Thoracic aorta (tissue), 2 donors: ENCODE measurements at places on chromosomes 5 and 9.

GRCh38 chr5:101278917-101279316, 375.8 kb upstream of the ST8SIA4 start:
- H3K4me3 ChIP-seq = no peak overlapping the region

DNA sequence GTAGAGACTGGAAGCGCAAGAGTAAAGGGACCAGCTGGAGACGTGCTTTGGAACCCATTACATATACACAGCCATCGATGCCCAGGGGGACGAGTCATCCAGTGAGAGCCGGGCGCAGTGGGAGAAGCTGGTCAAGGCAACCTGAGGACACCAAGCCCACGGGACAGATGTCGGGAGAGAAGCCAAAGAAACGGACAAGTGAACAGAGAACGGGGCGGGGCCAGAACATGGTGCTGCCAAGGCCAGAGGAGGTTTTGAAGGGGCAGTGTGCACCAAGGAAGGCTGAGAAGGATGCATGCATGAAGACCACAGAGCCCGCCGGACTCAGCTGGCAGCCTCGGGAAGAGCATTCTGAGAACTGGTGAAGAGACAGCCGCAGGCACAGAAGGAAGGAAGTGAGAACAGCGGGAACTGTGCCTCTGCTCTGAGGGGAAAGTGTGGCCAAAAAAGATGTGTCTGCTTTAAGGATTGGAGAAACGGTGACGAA, 20.3 kb downstream of the CAMSAP1 start:
- peak overlapping the region; percentile 20 for H3K4me3 ChIP-seq
- peak; percentile 35 for DNase-seq
- peak overlapping the region; percentile 7 for H3K27ac ChIP-seq
- no peaks in the 10 kb centered on the region for H3K36me3 ChIP-seq
- peaks cover 41% of the 10 kb centered on the region for H3K4me1 ChIP-seq
- no peaks in the 10 kb centered on the region for H3K27me3 ChIP-seq

DNA sequence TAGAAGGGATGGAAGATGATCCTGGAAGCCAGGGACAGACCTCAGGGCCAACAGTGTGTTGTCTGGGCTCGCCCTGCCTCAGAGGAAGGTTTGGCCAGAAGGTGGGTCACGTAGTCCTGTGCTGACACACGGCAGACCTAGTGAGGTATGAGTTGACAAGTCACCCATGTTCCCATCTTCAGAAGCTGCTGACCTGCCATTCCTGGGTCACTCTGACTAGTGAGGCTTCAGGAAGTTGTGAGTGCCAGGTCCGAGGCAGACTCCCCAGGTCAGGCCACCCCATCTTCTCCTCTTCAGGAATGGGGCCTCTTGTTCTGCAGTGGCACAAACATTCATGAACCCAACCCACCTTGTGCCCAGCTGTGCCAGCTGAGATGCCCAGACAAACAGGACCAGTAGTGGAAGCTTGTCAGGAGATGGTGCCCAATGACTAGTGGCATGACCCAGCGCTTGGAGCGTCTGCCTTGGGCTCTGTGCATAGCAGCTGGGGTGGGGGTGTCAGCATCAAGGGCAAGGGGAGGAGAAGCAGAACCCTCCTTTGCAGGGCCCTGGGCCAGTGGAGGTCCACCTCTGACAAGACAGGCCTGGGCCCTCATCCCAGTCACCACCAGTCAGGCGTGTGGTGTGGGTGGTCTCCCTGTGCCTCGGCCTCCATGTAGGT, 16.8 kb upstream of the ANGPTL2 start:
- H3K4me3 ChIP-seq = no peak overlapping the region
- H3K27ac ChIP-seq = no peak overlapping the region
- no peaks in the 10 kb centered on the region for H3K36me3 ChIP-seq
- H3K4me1 ChIP-seq = peaks cover 45% of the 10 kb centered on the region

DNA sequence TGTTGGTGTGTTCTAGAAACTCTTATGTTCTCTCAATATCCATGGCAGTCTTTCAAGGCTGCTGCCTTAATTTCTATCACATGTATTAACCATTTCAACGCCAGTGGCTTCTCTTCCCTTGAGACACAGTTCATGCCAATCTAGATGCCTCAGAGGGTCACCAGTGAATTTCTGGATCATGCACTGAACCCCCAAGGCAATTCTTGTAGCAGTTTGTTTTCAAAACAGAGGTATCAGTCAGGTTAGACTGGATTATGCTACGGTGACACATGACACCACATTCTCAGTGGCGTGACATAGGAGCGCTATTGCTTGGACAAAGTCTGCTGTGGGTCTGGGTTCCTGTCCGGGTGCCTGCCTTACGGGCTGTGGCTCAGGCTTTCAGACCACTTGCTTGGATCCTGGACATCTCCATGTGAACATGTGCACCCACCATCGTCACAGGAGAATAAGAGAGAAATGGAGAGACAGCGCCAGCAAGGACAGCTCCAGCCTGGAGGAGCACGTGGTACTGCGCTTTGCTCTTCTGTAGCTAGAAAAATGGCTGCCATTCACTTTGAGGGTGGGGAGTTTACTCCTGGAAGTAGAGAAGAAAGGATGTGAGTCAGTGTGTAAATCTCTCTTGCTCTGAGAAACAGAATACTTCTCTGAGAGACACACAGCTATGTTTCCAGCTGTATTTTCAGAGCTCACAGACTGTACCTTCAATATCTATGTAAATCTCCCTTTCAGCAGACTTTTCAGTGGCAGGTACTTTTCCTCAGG, 329.3 kb upstream of the ADCY2 start:
- H3K4me3 ChIP-seq = no peak overlapping the region
- H3K36me3 ChIP-seq = no peaks in the 10 kb centered on the region
- H3K4me1 ChIP-seq = no peaks in the 10 kb centered on the region
- no peaks in the 10 kb centered on the region for H3K27me3 ChIP-seq
- no peak for DNase-seq

GRCh38 chr5:113450462-113450861, 15.7 kb upstream of the TSSK1B start:
- H3K4me3 ChIP-seq = no peak overlapping the region
- H3K27me3 ChIP-seq = no peaks in the 10 kb centered on the region
- no peak for DNase-seq
- no peak overlapping the region for H3K27ac ChIP-seq
- H3K4me1 ChIP-seq = no peaks in the 10 kb centered on the region
- no peaks in the 10 kb centered on the region for H3K36me3 ChIP-seq

GRCh38 chr5:151018846-151019245, 1.5 kb upstream of the GPX3 start:
- no peak overlapping the region for H3K4me3 ChIP-seq
- no peaks in the 10 kb centered on the region for H3K36me3 ChIP-seq
- H3K27me3 ChIP-seq = no peaks in the 10 kb centered on the region
- DNase-seq = no peak

DNA sequence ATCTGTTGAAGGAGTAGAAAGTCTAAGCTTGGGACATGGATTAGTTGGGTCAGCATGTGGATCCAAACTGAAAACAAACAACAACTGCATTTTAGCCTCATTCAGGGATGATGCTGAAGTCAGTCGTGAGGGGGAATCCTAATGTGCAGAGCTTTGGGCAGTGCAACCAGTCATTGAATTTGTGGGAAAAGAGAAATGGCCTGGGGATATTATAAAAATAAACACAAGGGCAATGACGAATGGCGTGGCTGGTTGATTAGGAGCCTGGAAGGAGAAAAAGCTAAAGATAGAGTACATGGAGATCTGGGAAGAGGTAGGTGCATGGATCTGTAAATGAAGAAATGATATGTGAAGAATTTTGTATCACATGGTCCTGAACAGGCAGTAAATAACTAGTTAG, 477.6 kb downstream of the TLE1 start:
- H3K27me3 ChIP-seq = no peaks in the 10 kb centered on the region
- no peaks in the 10 kb centered on the region for H3K4me1 ChIP-seq
- DNase-seq = no peak
- no peaks in the 10 kb centered on the region for H3K36me3 ChIP-seq
- H3K27ac ChIP-seq = no peak overlapping the region

- H3K4me1 ChIP-seq = no peaks in the 10 kb centered on the region
- DNase-seq = no peak
- H3K36me3 ChIP-seq = no peaks in the 10 kb centered on the region
- no peak overlapping the region for H3K4me3 ChIP-seq
- H3K27ac ChIP-seq = no peak overlapping the region
These were observed 14.4 kb upstream of the CDC20B start for GRCh38 chr5:55187370-55187769.

DNA sequence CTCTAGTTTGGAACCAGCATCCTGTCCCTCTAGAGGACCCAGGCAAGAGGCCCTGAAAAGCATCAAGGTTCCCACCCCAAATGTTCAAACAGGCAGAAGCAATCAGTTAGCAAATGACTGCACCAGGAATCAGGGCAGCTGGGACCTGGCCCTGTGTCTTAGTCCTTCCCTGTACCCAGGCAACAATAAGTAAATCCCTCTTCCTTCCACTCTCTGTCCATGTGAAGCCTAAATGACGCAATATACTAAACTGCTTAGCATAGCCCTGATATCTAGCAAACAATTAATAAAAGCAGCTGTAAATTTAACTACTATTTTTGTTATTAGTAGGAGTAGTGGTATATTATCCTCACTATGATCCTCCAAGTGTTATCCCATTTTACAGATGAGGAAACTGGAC, 13.2 kb upstream of the ADRA1B start:
- H3K27ac ChIP-seq = no peak overlapping the region
- no peak for DNase-seq
- no peak overlapping the region for H3K4me3 ChIP-seq
- H3K36me3 ChIP-seq = no peaks in the 10 kb centered on the region
- peaks cover 18% of the 10 kb centered on the region for H3K4me1 ChIP-seq
- H3K27me3 ChIP-seq = no peaks in the 10 kb centered on the region

DNA sequence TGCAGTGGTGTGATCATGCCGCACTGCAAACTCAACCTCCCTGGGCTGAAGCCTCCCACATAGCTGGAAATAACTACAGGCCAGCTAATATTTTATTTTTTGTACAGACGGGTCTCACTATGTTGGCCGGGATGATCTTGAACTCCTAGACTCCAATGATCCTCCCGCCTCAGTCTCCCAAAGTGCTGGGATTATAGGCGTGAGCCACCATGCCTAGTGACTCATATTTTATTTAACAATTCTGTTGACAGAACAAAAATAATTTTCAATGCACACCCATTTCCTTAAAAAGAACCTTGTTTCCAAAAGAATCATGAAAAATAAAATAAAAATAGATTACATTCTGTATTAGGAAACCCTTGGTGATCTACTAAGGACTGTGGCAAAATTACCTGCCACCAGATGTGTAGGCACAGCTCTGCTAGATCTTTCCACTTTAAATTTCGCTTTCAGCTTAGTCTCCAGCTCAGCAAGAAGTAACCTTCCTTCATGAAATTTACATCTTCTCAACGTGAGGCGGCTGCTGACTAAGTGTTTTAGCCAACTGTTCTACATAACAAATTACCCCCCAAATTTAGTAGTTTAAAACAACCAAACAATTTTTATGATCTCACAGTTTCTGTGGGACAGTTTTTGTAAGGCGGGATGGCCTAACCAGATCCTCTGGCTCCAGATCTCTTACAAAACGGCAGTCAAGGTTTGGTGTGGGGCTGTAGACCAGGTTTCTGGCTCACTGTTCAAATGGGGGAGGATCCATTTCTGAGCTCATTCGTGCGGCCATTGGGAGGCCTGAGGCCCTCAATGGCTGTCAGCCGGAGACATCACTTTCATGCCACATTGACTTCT, 32.6 kb upstream of the GOLPH3 start:
- no peak overlapping the region for H3K4me3 ChIP-seq
- no peak for DNase-seq
- no peaks in the 10 kb centered on the region for H3K36me3 ChIP-seq
- peaks cover 27% of the 10 kb centered on the region for H3K4me1 ChIP-seq
- H3K27ac ChIP-seq = no peak overlapping the region
- no peaks in the 10 kb centered on the region for H3K27me3 ChIP-seq

DNA sequence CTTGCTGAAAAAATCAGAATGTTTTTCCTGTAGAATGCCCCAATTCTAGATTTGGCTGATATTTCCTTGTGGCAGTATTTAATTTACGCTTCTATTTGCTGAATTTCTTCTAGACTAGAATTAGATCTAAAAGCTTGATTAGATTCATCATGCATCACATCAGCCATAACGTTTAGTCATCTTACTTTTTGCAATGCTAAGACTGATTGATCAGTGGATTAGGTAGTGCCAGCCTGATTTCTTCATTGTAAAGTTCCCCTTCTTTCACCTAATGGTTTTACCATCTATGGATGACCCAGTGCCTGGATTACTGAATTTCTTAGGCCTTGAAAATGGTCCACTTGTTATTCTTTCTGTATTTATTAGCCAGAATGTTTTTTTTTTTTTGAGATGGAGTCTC, 83.9 kb downstream of the PBX3 start:
- no peaks in the 10 kb centered on the region for H3K27me3 ChIP-seq
- no peak overlapping the region for H3K27ac ChIP-seq

- H3K27ac ChIP-seq = peak overlapping the region; percentile 59
- H3K27me3 ChIP-seq = no peaks in the 10 kb centered on the region
- H3K36me3 ChIP-seq = no peaks in the 10 kb centered on the region
- peaks cover 14% of the 10 kb centered on the region for H3K4me1 ChIP-seq
- peak overlapping the region; percentile 28 for H3K4me3 ChIP-seq
These were observed 14.3 kb downstream of the CD180 start for GRCh38 chr5:67182301-67182790.

DNA sequence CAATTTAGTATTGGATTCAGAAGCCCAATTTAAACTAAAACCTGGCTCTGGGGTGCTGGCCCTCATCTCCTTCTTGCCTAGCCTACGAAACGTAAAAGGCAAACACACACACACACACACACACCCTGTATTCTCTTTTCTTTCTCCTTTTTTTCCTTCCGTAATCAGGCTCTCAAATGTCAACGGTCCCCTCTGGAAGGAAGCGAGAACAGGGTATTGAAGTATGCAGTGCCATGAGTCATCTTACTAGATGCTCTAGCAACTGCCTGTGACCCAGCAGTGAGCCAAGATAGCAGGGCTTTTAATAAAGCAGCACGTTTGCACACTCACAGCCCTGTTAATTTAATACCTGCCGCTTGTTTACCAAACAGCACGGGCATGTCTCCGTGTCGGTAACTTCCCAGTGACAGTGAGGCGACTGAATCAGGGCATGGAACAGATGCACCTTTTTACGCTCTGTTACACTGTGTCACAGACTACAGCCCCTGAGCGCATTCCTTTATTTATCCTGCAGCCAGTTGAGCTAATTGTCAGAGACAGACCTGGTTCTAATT, 243.8 kb downstream of the BNC2 start:
- peaks cover 42% of the 10 kb centered on the region for H3K4me1 ChIP-seq
- no peaks in the 10 kb centered on the region for H3K36me3 ChIP-seq
- no peaks in the 10 kb centered on the region for H3K27me3 ChIP-seq

- no peak for DNase-seq
- H3K36me3 ChIP-seq = peaks cover 39% of the 10 kb centered on the region
- H3K27ac ChIP-seq = no peak overlapping the region
- H3K4me1 ChIP-seq = no peaks in the 10 kb centered on the region
- H3K4me3 ChIP-seq = no peak overlapping the region
These were observed 65.5 kb upstream of the GLRX start for GRCh38 chr5:95887977-95888376.

DNA sequence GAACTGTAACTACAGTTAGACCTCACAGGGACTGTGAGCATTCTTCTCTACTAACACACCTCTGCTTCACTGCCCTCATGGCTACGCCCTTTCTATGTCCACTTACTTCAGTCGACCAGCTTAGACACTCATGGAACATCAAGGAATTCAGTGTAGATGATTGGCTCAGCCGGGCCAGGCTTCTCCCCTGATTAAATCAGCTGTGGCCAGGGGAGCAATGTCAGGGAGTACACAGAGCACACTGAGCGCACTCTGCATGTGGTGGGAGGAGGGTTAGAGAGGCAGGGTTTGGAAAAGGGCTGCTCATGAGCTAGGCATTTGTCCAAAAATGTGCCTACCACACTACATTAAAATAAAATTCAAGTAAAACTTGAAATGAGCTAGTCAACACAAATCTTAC, 400.5 kb downstream of the ARRDC3 start:
- no peaks in the 10 kb centered on the region for H3K4me1 ChIP-seq
- no peaks in the 10 kb centered on the region for H3K27me3 ChIP-seq
- DNase-seq = no peak
- H3K4me3 ChIP-seq = no peak overlapping the region
